ACHN (cell line): ENCODE measurements at places on chromosomes 16 and 17.

DNA sequence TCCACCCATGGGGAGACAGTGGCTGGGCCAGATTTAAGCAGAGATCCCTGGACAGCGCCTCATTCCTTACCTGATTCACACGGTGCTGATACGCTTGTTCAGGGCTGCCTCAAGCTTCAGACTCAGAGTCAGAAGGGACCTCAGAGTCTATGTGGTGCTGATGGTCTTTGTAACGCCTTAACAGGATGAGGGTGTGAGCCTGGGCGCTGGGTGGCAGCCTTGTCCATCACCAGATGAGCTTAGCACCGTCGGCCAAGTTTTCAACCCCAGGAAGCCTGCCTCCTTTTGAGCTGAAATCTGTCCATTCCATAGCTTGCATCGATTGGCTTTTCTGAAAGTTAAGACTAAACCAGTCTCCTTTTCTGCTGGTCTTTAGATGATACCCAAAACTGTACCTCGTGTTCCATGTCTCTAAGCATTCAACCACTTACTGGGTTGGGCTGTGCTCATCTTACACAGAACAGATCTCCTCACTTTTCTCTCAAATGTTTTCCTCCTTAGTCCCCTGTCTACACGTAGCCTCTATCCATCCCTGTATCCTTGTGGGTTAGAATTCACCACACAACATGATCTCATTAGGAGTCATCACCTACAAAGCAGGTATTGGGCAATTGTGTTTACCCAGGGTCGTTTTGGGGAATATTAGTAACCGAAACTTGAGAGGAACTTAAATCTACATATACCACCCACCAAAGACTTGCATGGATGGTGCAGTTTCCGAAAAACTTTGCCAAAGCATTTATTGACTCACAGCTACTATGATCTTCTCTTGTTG lies 573.4 kb downstream of the CDH13 start:
- DNase-seq: no peak

DNA sequence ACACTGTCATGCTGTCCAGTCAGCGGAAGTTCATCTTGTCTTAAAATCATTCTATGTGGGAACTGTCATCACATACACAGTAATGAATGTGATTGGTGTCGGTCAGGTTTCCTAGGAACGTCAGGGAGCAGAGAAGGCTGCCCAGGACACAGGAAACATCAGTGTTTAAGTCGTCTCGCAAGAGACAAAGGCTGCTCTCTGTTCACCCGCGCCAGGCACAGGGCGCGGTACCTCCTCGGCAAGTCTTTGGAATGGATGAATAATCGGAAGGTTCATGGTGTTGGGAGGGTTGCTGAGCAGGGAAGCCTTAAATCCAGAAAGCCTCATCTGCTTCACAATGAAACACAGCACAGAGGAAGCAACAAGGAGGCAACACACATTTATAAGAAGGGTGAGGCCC lies 148.2 kb downstream of the CPPED1 start:
- DNase-seq: no peak

GRCh38 chr16:72424757-72425156 lies 252.8 kb upstream of the PMFBP1 start:
- no peak for DNase-seq

DNA sequence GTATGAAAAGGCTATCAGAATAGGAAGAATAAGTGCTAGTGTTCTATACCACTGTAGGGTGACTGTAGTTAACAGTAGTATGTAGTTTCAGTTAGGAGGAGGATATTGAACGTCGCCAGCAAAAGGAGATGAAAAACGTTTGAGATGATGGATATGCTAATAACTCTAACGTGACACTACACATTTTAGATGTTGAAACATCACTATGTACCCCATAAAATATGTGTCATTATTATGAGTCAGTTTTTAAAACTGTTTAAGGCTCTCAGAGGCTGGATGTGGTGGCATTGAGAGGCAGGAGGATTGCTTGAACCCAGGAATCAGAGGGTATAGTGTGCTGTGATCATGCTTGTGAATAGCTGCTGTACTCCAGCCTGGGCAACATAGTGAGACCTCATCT lies 31.8 kb downstream of the UBN1 start:
- DNase-seq: no peak

DNA sequence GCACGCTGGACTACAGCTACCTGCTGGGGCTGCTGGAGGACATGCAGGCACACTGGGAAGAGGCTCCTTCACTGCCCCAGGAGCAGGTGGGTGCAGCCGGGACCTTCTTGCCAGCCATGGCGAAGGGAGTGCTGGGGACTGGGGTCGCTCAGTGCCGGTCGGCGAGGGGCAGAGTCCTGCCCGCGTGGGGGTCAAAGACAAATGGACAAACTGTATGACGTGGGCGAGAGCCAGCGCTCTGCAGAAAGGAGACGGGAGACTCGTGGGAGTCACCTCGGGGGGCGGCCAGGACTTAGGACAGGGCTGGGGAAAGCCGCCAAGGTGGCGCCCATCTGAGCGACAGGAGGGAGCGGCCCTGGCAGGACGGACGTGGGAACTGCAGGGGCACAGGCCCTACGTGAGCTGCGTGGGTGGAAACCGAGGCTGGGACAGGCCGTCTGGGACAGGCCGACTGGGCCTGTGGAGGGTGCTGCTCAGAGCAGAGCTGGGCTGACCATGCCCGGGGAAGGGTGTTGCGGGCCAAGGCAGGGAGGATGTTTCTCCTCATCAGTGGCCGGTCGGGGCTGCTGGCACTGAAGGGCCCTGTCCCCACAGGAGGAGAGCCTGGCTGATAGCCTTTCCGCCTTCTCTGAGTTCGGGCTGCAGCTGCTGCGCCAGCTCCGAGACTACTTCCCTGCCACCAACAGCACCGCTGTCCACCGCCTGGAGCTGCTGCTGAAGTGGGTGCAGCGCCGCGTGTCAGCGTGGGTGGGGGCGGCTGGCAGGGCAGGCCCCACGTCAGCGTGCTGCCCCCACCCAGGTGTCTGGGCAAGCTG lies 8.0 kb downstream of the TSR3 start:
- DNase-seq: no peak

- DNase-seq: peak; percentile 75
Measured at GRCh38 chr17:2735896-2736295, 13.6 kb downstream of the CCDC92B start.

GRCh38 chr17:29131814-29132682 lies 48.1 kb downstream of the MYO18A start:
- DNase-seq: no peak

DNA sequence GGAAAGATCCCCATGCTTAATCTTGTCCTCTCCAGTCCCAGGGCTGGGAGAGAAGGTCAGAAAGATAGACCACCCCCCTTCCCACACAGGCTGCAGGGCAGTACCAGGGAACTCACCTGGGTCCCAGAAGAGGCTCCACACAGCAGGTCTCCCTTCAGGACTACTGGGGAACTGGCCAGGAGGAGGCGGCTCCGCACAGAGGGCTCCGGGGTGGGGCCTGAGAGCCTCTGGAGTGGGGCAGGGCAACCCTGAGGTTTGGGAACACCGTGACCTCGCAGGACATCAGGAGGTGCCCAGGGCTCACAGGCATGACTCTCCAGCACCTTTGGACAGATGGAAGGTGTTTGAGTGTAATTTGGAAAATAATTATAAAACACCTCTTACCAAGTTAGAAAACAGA lies 11.0 kb downstream of the ABCA3 start:
- no peak for DNase-seq

- DNase-seq: no peak
Measured at GRCh38 chr17:80890196-80890920, 101.3 kb upstream of the CHMP6 start.

- no peak for DNase-seq
Measured at GRCh38 chr16:31695667-31696066, 168.0 kb downstream of the AHSP start.

GRCh38 chr16:79805621-79806020 lies 205.1 kb upstream of the MAF start:
- DNase-seq: no peak

DNA sequence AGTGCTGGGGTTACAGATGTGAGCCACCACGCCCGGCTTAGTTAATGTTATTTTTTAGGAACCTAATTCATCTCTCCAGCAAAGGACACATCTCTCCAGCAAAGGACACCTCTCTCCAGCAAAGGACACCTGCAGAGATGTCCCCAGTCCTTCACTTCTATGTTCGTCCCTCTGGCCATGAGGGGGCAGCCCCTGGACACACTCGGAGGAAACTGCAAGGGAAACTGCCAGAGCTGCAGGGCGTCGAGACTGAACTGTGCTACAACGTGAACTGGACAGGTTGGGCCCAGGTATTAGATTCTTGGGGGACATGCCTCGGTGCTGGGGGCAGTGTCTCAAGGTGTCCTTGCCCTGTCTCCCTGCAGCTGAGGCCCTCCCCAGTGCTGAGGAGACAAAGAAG lies 4.7 kb downstream of the PFAS start:
- DNase-seq: peak; percentile 27

DNA sequence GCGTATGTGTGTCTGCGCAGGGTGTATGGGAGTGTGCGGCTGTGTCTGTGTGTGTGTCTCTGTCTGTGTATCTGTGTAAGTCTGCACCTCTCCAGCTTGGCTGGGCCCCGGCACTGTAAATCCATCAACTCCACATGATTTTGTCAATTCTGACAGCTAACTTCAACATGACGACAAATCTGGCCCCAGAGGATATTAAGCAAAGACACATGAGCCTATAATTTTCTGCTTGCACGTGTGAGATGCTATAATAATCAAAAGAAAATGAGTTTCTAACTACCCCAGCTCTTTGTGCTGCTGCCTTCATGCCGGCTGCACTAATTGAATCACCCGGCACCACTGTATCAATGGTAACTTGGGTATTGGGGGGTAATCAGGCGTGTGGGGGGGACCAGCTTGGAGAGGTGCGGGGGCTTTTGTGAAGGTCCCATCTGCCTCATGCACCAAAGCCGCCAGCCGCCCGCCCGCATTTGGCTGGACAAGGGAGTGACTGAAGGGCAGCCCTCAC lies 57.6 kb upstream of the LHX1 start:
- DNase-seq: no peak
